ENCODE measurements at places on chromosomes 1 and 21. TPM values are rescaled to one million over a fixed set of nuclear protein-coding genes. Genes with fewer than 3 reads are reported as not detected.

GRCh38 chr1:36084497-36085115 is 712 bp downstream of the TEKT2 start:
- no peak for DNase-seq

- no peak for DNase-seq
These were observed 1044.4 kb downstream of the PLA2G4A start for GRCh38 chr1:187873126-187873525.

DNA sequence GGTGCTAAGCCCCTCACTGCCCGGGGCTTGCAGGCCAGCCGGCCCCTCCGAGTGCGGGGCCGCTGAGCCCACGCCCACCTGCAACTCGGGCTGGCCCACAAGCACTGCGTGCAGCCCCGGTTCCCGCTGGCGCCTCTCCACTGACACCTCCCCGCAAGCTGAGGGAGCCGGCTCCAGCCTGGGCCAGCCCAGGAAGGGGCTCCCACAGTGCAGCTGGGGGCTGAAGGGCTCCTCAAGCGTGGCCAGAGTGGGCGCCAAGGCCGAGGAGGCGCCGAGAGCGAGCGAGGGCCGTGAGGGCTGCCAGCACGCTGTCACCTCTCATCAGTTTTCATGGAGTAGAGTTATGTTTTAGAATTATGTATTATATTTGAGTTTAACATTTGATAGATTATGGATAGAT is 176.5 kb upstream of the FAM78B start:
- DNase-seq = no peak

LPAR3 gene
- total RNA-seq = not detected
